ENCODE measurements at places on chromosomes 3 and 15.
A peak's percentile ranks its signal among the peaks of the same experiment; 100 is the strongest.

DNA sequence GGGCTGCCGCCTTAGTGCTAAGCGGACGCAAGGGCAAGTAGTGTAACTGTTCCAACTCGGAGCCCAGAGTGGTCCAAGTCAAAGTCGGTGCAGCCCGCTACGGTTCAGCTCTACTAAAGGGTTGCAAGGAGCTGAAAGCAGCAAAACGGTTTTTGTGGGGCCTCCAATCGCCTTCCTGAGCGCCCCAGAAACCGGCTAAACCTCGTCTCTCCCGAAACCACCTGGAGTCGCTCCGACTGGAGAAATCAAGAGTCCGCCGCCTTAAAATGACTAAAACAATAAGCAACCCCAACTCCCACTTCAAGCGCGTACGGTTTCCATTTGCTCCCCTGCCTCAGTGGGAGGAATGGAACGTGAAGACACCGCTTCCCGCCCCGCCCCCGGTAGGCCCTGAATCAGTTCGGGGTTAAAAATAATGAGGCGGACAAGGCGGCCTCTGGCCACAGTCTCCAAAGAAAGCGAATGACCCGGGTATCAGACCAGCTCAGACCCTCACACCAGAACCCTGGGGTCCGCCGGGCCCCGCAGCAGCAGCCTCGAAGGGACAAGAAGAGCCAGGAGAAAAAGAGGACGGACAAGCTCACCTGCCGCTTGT, 401 bp downstream of the SEC11A start:
- DNase-seq, result peak; percentile 38

- DNase-seq, result no peak
Measured at GRCh38 chr3:5017925-5018531, 38.8 kb downstream of the BHLHE40 start.

GRCh38 chr15:82730022-82730530, 20.4 kb upstream of the AP3B2 start:
- no peak for DNase-seq

GRCh38 chr3:191566469-191566868, 105.5 kb downstream of the PYDC2 start:
- no peak for DNase-seq

DNA sequence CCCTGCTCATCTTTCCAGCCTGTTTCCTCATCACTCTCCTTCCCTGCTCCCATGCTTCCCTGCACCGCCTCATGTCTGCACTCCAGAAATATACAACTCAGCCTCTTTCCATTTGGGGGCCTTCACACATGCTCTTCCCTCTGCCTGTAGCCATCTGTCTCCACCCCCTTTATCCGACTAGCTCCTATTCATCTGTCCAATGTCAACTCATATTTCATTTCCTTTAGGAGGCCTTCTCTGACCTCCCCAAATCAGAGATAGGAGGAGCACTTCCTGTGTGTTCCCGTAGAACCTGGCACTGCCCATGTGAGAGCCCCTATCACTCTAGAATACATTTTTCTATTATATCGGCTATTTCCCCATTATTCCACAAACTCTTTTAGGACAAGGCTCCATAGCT, 10.6 kb downstream of the ATP8B4 start:
- DNase-seq, result no peak

DNA sequence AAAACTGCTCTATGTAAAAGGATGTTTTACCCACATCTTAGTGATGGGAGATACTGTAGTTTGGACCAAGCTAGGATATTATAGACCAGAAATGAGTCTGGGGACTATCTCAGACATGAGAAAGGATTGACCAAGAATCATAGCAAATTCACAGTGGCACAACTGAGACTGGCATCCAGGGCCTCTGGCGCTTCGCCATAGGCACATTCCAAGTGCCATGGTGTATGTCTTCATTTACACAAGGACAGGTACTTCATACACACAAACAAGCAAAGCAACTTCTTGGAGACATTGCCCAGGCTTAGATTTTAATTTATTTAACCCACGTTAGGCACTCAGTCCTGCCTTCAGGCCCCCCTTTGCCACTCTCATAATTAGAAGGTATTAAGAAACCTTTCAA, 28.9 kb downstream of the CACNA1D start:
- no peak for DNase-seq

DNA sequence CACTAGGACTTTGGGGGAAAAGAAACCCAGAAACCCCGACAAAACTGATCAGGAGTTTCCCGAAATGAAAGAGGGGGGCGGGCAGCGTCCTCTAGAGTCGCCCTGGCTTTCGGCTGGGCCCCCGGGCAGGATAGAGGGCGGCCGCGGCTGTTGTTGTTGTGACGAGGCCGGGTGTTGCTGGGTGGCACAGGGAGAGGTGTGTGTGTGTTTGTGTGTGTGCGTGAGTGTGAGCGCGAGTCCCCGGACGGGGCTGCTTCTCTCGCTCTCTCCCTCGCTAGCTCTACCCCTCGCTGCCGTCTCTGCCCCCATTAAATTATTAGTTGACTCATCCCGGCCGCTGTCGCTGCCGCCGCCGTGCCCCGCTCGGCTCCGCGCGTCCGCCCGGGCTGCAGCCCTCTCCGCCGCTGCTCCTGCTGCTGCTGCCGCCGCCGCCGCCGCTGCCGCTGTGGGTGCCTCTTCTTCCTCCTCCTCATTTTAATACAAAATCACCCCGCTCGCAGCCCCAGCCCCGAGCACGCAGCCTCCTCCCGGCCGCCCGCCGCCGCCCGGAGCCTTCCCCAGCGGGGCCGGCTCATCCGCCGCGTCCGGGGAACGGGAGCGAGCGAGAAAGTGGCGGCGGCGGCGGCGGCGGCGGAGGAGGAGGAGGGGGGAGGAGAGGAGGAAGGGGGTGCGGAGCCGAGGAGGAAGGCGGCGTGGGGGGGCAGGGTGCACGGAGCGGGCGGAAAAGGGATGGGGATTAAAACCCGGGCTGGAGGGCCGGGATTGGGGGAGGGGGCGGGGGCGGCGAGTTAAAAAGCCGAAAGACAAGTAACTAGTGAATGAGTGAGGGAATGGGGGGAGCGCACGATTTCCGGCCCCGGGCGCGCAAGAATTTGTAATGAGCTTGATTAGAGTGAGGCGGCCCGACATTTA, at the start of gene SATB1:
Gene SATB1 (minus strand): TSS at position 611 of the 912 bp plus-strand sequence. CDS start 4,372 bp downstream, outside the sequence.
- DNase-seq, result peak; percentile 53

DNA sequence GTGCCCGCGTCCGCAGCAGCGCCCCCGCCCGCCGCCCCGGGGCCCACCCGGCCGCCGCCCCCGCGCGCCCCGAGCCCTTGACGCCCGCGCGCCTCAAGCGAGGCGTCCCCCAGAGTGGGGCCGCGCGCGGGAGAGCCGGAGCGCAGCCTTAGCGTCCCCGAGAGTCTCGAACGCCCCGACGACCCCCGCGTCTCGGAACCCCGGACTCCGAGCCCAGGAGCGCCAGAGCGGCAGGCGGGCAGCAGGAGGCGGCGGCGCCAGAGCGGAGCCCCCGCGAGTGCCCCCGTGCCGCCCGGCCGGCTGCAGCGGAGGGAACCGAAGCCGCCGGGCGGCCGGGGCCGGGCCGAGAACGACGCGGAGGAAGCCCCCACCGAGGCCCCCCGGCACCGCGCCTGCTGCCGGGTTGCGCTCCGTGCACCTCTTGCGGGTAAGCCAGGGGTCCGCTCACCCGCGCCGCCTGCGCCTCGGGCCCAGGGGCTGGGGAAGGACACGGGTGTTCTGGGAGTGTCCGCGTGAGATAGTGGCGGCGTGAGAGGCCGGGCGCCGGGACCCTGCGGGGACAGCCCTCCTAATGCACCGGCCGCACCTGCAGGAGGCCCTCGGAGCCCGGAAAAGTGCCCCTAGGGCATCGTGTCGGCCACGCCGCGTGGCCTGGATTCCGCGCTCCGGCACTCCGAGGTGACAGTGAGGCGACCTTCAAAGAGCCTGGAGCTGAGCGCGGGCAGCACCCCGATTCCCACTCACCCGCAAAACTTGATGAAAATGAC, 52.0 kb upstream of the ULK4 start:
- peak; percentile 18 for DNase-seq

GRCh38 chr3:197218210-197218609, 80.2 kb downstream of the DLG1 start:
- DNase-seq, result no peak

Measured in stimulated activated CD4-positive, alpha-beta T cell treated with anti-CD3 and anti-CD28 coated beads, Interleukin-1b, Interleukin-23, amount 100 ng/mL, for 4 hours (primary cell).